ENCODE measurements at places on chromosomes 7 and 10. TPM values are rescaled to one million over a fixed set of nuclear protein-coding genes. Genes with fewer than 3 reads are reported as not detected.

DNA sequence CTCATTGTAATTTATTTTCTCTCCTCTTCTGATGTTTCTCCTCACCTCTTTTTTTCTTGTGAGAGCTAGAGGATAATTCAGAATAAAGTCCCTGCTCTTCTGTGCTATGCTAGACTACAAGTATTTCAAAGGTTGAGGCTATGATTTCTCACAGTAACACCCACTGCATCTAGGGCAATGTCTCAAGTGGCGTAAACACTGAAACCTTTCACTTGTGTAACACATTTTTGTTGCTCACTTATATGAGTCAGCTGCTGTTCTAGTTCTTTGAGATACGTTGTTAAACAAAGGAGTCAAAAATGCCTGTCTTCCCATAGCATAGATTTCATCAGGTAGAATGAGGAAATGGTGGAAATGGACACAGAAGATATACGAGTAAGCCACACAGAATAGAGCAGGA is 305.1 kb upstream of the PITRM1 start:
- no peak for DNase-seq

DNA sequence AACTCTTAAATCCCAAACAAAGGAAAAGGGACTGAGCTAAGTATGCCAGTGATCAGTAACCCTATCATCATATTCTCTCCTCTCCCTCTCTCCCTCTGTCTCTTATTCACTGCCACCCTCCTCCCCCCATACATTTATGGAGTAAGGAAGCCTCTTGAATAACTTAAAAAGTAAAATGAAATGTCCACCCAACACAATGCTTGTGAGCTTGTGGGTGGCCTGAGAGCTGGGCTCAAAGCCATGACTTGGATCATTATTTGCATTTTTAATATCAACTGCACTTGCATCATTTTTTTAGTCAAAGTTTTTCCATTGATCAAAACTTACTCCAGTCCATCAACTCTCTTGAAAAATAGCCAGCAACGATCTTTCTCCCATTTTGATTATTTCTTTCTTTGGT is 46.8 kb downstream of the FAM107B start:
- DNase-seq, result no peak

SLC18A3 gene
- total RNA-seq, result not detected

KIAA1549 gene
- total RNA-seq, result 2.2 TPM

GRCh38 chr10:113336549-113337130 is 216.2 kb upstream of the HABP2 start:
- no peak for DNase-seq

C10orf90 gene
- total RNA-seq, result 0.57 TPM

GRCh38 chr10:127227663-127228062 is 31.3 kb upstream of the INSYN2A start:
- no peak for DNase-seq
